Right kidney (tissue), 9 donors: ENCODE measurements at places on chromosomes 16 and 17.
A peak's percentile ranks its signal among the peaks of the same experiment; 100 is the strongest.

DNA sequence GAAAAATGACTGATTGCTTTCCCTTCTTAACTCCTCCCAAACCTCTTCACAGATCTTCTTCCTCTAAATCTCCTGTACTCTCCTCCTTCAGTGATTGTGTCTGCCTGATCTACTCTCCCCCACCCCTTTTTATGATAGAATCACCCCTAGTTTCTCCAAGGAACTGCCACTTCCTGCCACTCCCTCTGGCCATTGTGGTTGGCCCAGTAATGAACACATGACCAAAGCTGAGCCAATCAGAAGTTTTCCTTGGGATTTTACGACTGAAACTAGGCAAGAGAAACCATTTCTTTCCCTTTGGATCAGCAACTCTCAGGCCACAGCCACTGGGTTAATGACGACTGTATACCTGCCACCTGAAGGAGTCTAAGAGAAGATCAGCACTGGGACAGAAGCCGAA is 15.9 kb downstream of the IRX3 start:
- DNase-seq = no peak

DNA sequence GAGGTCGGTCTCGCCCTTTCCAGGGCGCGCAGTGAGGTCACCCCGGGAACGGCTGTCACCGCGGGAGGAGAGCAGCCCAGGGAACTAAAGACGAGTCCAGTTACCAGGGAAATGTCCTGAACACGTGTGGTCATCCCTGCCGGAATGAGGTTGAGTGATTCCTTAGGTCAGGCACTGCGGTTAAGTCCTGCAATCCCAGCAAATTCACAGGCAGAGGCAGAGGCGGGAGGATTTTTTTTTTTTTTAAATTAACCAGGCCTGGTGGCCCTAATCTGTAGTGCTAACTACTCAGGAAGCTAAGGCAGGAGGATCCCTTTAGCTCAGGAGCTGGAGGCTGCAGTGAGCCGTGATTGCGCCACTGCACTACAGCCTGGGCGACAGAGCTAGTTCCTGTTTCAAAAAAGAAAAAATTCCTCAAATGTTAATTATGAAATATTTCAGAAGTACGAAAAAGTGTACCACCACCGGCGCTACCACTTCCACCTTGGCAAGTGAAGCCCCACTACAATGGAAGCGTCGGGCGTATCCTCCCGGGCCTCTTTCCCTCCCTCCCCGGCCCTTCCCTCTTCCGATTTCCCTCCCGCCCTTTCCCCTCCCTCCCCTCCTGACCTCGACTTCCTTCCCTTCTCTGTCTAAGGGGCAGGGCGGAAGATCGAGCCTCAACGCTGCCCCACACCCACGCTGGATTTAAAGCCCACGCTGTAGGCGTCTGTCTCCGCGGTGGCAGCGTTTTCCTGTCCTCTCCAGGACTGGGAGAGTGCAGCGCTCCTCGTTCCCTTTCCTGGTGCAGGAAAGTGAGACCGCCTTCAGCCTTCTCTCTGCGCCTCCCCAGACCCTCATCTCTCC is 27.3 kb downstream of the SLFN11 start:
- DNase-seq = peak; percentile 48

- no peak for DNase-seq
Observed at GRCh38 chr16:49585143-49585832, 211.7 kb downstream of the C16orf78 start.

GRCh38 chr17:65301184-65301583 is 164.0 kb downstream of the RGS9 start:
- no peak for DNase-seq

- DNase-seq = peak; percentile 79
Observed at GRCh38 chr17:40362696-40363110, 1.8 kb downstream of the GJD3 start.

- DNase-seq = no peak
Observed at GRCh38 chr16:23929856-23930255, 94.1 kb downstream of the PRKCB start.

DNA sequence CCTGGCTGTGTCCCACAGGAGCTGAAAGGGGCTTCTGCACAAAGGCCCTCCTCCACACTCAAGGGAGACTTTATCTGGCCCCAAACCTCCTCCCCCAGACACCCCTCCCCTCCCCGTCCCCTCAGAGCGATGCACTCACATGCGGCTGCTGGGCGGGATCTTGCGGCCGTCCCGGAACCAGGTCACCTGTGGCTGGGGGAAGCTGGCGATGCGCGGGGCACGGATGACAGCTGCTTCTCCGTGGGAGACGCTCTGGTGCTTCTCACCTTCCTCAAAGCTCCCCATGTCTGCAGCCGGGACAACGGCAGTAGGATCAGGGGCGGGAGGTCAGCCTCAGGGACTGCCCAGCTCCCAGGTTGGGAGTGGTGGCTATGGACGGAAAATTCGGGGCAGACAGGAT is 144.0 kb upstream of the CDC42EP4 start:
- DNase-seq = no peak

GRCh38 chr17:64240261-64240740 is 22.8 kb downstream of the TEX2 start:
- DNase-seq = no peak

GRCh38 chr16:64452446-64452845 is 669.4 kb downstream of the CDH11 start:
- no peak for DNase-seq

DNA sequence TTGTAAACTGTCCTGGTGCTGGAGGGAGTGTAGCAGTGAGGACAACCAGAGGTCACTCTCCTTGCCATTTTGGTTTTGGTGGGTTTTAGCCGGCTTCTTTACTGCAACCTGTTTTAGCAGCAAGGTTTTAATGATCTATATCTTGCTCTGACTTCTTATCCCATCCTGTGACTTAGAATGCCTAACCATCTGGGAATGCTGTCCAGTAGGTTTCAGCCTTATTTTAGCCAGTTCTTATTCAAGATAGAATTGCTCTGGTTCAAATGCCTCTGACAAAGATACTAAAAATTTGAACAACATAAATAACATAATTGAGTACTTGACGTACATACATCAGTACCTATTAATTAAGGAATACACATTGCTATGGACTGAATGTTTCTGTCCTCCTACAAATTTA is 93.3 kb upstream of the TOM1L1 start:
- no peak for DNase-seq

DNA sequence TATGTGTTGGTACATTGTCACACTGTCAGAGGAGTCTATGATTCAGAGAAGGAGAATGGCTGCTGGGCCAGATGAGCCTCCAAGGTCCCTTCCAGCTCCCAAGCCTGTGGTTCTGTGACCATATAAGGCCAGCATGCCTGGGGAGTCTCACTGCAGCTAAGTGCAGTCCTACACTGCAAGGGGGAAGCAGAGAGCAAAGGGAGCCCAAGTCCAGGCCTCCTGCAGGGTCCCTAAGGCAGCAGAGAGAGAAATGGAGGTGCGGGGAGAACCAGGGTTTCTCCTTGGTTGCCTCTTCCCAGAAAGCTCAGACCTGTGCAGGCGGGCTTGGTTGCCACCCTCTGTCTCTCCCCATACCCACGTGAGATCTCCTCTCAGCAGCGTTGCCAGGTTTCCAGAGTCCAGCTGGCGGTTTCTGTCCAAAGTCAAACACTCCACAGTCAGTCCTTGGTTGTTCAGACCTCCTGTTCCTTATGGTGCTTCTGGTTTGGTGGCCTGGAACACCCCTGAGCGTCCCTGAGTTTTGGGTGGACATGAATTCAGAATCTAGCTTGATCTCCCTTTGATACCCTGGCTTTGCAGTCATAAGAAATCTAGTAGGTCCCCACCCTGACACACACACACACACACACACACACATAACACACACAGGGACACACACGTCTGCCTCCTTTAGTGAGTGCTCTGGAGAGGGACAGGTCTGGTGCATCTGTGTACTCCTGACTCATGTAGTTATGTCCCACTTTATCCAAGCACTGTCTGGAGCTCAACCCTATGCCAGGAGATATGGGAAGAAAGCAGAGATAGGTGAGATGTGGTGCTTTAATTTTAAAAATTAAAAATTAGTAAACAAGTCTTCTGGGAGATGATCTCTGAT is 78.8 kb downstream of the GNAO1 start:
- DNase-seq = no peak

DNA sequence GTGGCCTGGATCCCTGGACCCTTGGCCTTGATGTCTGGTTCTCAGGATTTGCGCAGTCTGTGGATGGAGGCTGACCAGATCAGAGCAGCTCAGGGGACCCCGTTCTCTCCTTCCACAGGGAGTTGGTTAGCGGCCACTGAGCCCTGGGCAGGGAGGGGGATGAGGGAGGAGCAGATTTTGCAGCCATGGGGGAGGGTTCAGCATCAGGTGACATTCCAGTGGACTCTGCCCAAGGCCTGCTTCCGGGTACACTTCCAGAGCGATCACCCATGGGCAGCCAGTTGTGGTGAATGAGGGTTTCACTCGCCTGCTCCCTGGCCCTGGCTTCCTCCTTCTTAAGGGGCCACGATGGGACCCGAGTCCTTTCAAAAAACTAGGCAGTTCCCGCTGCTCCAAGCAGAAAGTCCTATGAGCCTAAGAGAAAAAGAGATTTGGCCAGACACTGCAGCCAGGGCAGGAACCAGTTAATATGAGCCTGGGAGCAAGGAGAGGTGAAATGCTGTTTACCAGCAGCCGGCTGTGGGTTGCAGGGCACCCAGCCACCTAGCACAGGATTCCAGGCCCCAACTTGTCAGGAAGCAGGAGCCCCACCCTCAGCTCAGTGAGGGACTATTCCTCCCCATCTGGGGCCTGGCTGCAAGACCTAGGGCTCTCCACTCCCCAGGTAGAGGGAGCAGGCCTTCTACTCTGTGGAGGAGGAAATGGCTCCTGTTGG is 4.7 kb upstream of the GPRC5C start:
- DNase-seq = peak; percentile 78

DNA sequence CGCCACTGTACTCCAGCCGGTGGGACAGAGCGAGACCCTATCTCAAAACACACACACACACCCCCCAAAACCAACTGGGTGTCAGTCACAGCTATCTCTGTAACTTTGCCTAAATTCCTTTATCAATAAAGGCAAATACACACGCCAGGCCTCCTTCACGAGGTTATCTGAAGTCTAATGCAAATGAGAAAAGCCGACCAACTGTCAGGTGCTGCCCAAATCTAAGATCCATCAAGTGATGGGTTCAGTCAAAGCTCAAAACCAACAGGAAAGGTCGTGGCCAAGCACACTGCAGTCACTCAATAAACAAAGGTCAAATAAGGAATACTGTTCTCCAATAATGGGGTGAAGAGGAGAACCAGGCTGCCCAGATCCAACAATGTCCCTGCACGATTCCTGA is 1.1 kb downstream of the ANKFY1 start:
- DNase-seq = no peak

DNA sequence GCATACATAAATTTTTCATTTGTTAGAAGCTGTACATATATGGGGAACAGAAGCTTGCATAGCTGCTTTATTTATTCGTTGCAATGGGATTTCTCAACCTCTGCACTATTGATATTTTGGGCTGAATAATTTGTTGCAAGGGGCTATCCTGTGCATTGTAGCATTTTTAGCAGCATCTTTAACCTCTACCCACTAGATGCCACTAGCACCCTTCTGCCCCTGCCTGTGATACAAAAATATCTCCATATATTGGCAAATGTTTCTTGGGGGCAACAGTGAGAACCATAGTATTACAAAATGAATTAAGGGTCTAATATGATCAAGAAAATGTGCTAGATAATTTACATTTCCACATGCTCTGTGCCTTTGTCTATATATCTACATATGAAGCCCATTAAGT is 1401.0 kb downstream of the CDH11 start:
- no peak for DNase-seq

- no peak for DNase-seq
Observed at GRCh38 chr16:5873221-5873620, 775.6 kb upstream of the EEF2KMT start.

GRCh38 chr17:855569-855968 is 73.4 kb downstream of the MRM3 start:
- no peak for DNase-seq

- no peak for DNase-seq
Observed at GRCh38 chr17:55673743-55674506, 48.7 kb downstream of the TMEM100 start.

DNA sequence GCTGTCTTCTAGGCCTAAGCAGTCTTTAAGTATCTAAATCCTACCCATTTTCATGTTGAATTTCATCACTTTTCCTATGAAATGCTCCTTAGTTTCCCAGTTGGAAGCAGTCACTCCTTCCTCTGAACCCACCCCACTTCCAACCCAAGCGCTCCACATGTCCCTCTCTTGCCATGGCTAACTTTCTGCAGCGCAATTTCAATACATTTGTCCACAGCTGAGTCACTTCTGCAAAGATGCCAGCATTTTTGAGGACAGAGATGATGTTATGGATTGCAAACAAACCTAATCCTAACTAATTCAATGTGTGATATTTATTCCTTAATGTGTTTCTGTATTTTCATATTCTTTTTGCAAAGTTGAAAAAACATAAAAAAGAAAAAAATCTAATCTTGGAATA is 71.7 kb downstream of the HLF start:
- DNase-seq = no peak

- no peak for DNase-seq
Observed at GRCh38 chr16:83682116-83682867, 125.5 kb upstream of the HSBP1 start.

- no peak for DNase-seq
Observed at GRCh38 chr17:29073045-29073444, 30.1 kb downstream of the PIPOX start.

- no peak for DNase-seq
Observed at GRCh38 chr17:83079352-83079747, at the start of gene METRNL. METRNL (plus strand) TSS chr17:83079609; CDS start chr17:83079816, 207 bp downstream.

- no peak for DNase-seq
Observed at GRCh38 chr16:4800290-4801041, 2.0 kb downstream of the ROGDI start.

- peak; percentile 69 for DNase-seq
Observed at GRCh38 chr17:32266389-32267301, 1.0 kb downstream of the RHBDL3 start.

GRCh38 chr17:7340179-7340578 is 3.9 kb downstream of the ACAP1 start:
- DNase-seq = no peak

GRCh38 chr17:80603396-80603795 is 58.8 kb downstream of the RPTOR start:
- DNase-seq = no peak

DNA sequence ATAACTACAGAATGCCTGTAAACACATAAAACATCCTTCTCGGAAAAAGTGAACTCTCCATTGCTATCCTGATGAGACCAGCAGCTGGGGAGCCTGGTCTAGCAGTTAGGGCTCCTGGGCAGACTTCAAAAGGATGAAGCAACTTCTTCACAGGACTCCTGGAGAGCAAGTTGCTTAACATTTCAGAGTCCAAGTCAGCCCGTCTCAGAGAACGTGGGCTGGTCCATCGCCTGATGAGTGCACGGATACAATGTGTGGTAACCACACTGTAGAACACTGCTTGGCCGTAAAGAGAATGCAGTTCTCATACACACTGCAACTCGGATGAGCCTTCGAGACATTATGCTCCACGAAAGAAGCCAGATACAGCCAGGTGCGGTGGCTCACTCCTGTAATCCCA is 52.7 kb downstream of the TMEM235 start:
- no peak for DNase-seq

- DNase-seq = no peak
Observed at GRCh38 chr17:31811101-31811500, 47.9 kb downstream of the COPRS start.

- DNase-seq = no peak
Observed at GRCh38 chr17:82686366-82687324, 11.9 kb downstream of the RAB40B start.

- DNase-seq = no peak
Observed at GRCh38 chr16:4384509-4384942, 12.9 kb downstream of the VASN start.

- no peak for DNase-seq
Observed at GRCh38 chr17:4083187-4083586, 59.6 kb downstream of the ZZEF1 start.

GRCh38 chr17:50347117-50347893 is 1.4 kb downstream of the XYLT2 start:
- DNase-seq = no peak
